ENCODE measurements at places on chromosomes 1 and 21.
A peak's percentile ranks its signal among the peaks of the same experiment; 100 is the strongest.

DNA sequence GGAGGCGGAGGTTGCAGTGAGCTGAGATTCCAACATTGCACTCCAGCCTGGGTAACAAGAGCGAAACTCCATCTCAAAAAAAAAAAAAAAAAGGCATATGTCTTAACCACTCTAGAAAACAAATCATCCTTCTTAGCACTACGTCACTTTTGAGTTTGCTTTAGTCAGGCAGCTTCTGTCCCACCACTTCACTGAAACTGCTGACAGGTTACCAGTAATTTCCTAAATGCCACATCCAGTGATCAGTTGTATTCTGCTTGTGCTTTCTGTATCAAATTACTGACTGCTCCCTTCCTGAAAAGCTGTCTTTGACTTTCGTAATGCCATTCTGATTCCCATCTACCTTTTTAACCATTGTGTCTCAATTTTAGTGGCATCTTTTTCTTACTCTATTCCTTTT, 21.7 kb downstream of the RCOR3 start:
- no peak for DNase-seq

GRCh38 chr1:53518775-53519174, 59.6 kb downstream of the DMRTB1 start:
- DNase-seq: no peak

DNA sequence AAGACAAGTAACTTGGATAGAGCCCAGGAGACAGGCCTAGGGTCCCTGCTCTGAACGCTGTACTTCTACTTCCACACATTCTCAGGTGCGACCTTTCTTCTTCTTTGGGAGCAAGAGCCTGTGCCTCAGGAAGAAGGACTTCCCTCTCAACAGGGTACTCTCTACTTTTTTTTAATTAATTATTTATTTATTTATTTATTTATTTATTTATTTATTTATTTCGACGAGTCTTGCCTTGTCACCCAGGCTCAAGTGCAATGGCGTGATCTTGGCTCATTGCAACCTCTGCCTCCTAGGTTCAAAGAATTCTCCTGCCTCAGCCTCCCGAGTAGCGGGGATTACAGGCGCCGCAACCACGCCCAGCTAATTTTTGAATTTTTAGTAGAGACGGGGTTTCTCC, 361.6 kb downstream of the FAM72C start:
- no peak for DNase-seq

- peak; percentile 86 for DNase-seq
These were observed 770 bp downstream of the NTNG1 start for GRCh38 chr1:107141491-107142126.

DNA sequence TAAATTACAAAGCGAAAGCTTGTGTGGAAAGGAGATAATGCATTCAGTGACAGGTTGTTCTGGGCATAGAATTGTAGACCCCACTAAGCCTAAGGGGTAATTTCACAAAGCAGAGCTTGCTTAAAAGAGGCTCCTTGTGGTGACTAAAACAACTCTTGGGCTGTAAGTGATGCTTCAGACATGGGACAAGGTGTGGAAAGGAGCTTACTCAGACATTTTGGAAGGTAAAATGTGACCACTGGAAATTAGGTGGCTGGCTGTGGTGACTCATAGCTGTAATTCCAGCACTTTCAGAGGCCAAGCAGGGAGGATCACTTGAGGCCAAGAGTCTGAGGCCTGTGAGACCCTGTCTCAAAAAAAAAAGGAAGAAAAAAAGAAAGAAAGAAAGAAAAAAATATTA, 51.1 kb upstream of the LRRC8C start:
- DNase-seq: no peak

GRCh38 chr1:229689904-229690303, 63.9 kb downstream of the URB2 start:
- DNase-seq: no peak

GRCh38 chr1:109160071-109160840, 46.3 kb downstream of the ELAPOR1 start:
- DNase-seq: no peak

DNA sequence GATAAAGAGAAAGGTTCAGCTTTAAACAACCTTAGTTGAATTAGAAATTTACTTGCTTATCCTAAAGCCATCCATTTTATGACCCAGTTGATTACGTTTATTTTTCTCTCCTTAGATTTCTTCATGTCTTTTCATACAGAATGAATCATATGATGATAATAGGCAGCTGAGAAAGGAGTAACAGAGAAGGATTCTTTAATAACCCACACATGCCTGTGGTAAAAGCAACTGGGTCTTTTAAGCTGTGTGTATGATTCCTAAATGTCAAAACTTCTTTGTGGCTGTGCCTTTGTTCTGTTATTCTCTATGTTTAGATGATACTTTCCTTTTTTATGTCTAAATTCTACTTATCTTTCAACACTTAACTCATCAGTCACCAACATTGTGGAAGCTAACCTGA, 626.5 kb downstream of the NCAM2 start:
- no peak for DNase-seq

DNA sequence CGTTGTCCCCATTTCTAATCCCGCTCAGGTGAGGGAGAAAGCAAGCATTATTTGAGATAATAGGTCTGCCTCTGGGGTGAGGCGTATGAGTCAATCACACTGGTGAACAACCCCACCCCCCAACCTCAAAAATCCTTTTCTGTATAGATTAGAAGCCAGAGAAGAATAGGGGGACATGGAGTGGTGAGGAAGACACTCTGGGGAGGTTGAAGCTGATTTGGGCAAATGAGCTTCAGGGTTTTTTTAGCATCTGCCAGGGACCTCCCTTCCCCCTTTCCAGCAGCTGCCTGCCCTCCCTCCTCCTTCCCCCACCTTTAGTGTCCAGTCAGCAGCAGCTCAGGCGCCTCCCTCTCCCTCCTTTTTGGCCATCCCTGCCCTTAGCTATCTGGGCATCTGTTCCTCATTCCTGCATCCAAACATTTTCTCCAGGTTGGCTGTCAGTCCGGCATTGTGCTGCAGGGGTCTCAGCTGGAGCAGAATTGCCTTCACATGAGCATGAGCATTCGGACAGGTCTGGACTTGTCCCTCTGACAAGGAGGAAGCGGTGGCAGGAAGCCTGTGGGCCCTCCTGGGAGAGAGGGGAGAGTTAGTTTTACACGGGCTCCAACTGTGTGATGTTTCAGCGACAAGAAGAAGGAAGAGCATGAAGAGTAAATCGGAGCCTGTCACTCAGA, 30.8 kb upstream of the PTGFRN start:
- DNase-seq: peak; percentile 86

GRCh38 chr1:229108598-229109201, 162.2 kb upstream of the RAB4A start:
- no peak for DNase-seq

DNA sequence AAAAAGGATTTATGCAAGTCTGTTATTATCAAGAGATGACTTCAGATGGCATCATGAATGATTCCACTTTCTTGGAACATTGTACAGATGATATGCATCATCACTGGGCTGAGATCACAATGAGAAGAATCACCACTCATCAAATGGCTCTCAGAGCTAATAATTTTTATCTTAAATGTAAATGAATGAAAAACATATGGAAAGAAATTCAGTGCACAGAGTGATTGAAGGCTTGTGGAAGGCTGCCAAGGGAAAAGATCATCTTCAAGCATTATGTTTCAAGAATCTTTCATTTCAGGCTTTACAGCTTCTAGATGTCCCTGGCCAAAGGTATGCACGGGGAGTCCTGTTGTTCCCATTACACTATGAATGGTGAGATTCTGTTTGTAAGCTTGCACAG, 955.7 kb downstream of the TTLL7 start:
- DNase-seq: no peak

DNA sequence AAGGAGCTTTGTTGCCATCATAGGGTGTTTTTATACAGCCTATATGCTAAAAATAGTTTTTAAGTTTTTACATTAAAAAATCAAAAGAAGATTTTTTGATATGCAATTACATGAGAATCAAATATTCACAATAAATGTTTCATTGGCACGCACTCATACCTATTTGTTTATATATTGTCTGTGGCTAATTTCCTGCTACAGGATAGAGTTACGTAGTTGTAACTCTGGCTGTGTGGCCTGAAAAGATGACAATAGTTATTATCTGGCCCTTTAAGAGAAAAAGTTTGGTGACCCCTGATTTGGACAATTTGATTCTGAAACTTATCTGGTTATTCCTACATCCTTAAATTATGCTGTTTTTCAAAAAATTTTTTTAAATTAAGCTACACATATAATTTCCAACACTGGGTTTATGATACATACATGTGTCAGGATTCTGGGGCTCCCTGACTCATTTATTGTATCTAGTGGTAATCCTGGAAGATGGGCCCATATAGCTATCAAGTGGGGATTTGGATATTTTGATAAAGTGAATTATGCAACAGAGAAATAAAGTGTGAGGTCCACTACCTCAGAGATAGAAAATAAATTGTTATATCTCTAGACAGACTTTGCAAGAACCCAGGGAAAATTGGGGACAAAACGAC, 370.2 kb upstream of the LYPLAL1 start:
- DNase-seq: no peak

- DNase-seq: no peak
These were observed 652.2 kb upstream of the USP24 start for GRCh38 chr1:55867304-55867843.

- DNase-seq: no peak
These were observed 22.3 kb upstream of the AGPAT3 start for GRCh38 chr21:43842742-43843141.

GRCh38 chr1:91732291-91733107, 153.5 kb downstream of the TGFBR3 start:
- DNase-seq: no peak

- peak; percentile 59 for DNase-seq
These were observed 166.6 kb downstream of the DSCAM start for GRCh38 chr21:40680311-40680710.

- no peak for DNase-seq
These were observed 97.9 kb upstream of the RAB3GAP2 start for GRCh38 chr1:220370041-220370700.

GRCh38 chr1:19153169-19153568, 56.9 kb downstream of the UBR4 start:
- no peak for DNase-seq

DNA sequence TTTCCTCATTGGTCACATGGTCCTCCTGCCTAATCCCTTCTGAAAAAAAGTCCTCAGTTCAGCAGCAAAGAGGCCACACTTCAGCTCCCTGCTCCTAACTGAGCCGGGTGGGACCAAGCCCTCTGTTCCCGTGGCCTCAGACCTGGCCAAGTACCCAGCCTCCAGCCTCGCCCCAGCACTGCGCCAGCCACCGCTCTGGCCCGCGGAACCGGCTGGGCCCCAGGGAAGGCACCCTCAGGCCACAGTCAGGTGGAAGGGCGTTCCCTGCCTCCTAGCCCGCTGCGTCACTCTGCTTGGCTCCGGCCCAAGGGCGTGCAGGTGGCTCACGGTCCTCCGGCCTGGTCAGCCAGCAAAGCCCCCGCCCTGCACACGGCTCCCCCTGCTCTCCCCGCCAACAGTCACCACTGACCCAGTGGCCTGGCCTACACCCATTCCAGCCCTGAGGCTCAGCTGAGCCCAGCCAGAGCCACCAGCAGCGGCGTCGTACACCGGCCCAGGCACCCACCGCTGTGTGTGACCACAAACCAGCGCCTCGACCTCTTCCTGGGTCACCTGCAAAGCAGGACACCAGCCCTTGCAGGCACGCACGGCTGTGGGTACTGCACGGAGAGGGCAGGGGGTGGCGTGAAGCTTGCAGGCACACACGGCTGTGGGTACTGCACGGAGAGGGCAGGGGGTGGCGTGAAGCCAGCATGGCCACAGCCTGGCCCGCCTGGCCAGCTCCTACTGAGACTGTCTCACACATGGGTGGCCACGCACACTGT, 19.4 kb downstream of the NADK start:
- no peak for DNase-seq

GRCh38 chr1:89632657-89633247, at the start of gene LRRC8C:
LRRC8C (plus strand) TSS chr1:89633120; CDS start chr1:89686474, 53,354 bp downstream.
- peak; percentile 86 for DNase-seq

GRCh38 chr1:228334226-228334935, 72.3 kb downstream of the TRIM11 start:
- no peak for DNase-seq

DNA sequence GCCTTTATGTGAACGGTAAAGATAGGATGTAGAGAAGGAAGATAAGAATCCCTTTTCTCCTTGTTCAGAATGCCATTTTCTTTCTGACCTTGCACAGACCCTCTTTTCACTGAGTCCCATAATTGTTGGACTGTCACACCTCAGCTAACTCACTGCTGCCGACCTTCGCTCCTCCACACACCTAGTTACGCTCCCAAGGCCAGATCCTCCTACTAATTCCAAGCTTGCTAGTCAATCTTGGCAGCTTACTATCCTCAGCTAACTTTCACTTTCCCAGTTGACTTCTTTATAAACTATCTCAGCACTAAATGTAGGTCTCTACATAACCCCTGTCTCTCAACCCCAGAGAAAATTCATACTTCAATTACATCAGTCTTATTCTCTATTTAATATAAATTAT, 471.8 kb upstream of the PRMT6 start:
- no peak for DNase-seq

- peak; percentile 65 for DNase-seq
These were observed 10.6 kb downstream of the FCMR start for GRCh38 chr1:206911064-206911663.

DNA sequence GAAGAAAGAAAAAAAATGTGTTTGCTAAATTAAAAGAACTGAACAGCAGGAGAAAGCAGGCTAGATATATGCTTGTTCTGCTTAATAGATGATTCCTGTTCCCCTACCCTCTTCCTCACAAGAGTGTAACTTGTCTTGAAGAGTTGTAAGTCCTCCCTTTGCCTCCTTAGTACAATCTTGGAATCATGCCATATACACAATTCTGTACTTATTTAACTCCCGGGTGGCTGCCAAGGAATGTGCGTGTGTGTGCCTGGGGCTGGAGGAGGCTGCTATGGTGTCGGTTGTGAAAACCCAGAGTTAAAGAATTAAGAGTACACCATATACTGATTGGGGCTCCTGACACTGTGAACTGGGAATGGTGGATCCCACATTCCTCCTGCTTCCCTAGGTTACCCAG, 194.2 kb downstream of the SIPA1L2 start:
- DNase-seq: no peak

GRCh38 chr1:145983206-145983675, 13.1 kb downstream of the TXNIP start:
- DNase-seq: no peak

- DNase-seq: no peak
These were observed 46.6 kb upstream of the MAB21L3 start for GRCh38 chr1:116064616-116065015.

- DNase-seq: no peak
These were observed 260.8 kb downstream of the GPATCH2 start for GRCh38 chr1:217369996-217370551.

DNA sequence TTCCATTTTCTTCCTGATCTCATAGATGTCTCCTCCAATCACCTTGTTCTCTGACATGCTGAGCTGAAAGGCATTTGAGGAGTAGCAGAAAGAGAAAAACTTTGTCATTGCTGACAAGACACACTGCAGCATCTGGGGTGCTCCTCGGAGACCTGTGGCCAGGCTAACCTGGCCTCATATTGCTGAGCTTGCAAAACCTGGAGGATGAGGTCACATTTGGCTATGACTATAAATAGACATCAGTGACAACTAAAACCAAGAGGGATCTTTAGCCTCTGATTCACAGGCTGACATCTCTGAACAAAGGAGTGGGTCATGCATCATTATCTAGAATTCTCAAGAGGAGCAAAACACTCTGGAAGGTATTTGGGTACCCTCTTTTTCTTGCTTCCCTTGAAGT, 83.7 kb downstream of the PROX1 start:
- no peak for DNase-seq

GRCh38 chr1:42928859-42929258, 29.8 kb downstream of the SLC2A1 start:
- no peak for DNase-seq
